ENCODE measurements at places on chromosomes 13 and 19.

DNA sequence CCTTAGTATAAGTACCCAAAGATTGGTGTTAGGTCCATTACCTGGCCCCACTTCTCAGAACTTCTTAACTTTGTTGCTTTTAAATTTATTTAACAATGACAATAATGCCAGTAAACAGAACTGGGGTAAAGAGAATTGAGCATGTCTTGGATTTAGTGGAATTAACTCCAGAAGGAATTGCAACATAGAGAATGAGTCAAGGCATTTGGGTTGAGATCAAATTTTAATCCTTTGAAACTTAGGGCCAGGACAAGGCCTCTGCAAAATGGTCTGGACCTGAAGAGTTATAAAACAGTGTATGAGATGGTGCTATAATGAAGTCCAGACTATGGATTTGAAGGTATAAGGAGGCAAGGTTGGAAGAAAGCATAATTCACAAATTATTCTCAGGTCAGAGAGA is 1030.4 kb downstream of the SLITRK5 start:
- DNase-seq: no peak

GRCh38 chr19:9782338-9782737 is 13.8 kb upstream of the ZNF846 start:
- no peak for DNase-seq

DNA sequence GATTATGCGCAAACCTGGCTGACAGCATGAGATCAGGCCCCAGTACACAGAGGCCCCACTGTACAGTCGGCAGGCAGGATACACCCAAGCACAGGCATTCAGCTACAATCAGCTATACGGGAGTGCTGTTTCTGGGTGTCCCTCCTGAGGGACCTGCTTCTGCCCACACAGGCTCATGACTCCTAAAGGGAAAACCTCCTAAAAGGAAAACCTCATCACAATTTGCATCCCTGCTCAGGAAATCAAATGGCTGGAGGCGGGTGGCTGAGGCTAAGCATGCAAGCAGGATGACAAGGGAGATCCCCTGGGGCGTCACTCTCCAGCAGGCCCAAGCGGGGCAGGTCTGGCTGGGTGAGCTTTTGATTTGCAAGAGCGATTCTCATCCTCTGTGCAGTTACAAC is 99.8 kb downstream of the CRYL1 start:
- no peak for DNase-seq

DNA sequence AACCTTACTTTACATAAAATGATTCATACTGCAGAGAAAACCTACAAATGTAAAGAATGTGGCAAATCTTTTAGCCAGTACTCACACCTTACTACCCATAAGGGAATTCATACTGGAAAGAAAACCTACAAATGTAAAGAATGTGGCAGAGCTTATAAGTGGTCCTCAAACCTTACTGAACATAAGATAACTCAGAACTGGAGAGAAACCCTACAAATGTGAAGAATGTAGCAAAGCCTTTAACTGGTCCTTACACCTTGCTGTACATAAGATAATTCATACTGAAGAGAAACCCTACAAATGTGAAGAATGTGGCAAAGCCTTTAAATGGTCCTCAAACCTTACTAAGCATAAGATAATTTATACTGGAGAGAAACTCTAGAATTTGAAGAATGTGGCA is 90.1 kb downstream of the ZNF675 start:
- no peak for DNase-seq
